RPMI7951 (cell line): ENCODE measurements at places on chromosomes 12 and 14. TPM values are rescaled to one million over a fixed set of nuclear protein-coding genes. Genes with fewer than 3 reads are reported as not detected.

KLRC2 gene
- 10.5 and 17.4 TPM in 2 replicates for total RNA-seq

AQP6 gene
- 0.10 TPM in 1 of 2 replicates, not detected in the other for total RNA-seq

OR4N2 gene
- total RNA-seq, result under 0.01 and 0.10 TPM in 2 replicates

DNA sequence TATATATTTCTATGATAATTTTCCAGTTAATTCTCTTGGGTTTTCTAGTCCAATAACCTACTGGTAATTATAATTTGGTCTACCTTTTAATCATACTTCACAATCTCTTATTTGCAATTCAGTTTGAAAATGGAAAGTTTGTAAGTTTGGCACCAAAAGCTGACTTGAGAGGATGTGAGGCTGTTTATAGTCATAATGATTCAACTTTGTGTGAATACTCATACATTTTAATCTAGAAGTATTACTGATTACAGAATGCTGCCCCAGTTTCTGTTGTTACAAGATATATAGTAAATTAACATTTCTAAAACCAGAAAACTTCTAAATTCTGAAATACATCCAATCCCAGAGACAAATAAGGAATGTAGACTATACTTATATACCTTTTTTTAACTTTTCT is 158.2 kb downstream of the SLC38A4 start:
- no peak for DNase-seq
